ENCODE measurements at places on chromosomes 6 and 20.

DNA sequence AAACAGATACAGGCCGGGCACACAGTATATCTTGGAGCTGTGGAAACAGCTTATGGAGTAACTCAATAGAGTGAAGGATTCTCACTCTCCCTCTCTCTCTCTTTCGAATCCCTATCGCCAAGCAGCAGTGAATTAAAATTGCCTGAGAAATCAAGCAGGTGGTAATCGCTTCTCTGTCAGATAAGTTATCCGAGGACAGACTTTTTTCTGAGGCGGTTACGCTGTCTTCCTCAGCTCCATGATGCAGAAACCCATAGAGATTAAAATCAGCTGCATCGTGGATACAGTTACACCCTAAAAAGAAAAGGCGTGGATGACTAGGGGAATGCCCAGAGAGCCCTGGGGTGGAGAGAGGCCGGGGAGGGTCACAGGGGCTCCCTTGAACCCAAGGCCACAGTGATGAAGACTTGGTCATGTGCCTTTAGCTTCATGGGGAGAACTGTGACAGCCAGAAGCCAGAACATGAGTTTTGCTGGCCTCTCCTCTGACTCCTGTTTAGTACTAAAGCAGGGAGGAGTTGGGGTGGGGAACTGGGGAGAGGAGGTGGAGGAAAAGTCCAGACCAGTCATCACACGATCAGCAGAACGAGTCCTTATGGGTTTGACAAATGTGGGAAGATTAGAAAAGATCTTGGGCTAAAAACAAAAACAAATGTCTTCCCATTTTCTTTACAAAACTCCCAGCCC lies 138.8 kb upstream of the JARID2 start:
- no peak for DNase-seq

DNA sequence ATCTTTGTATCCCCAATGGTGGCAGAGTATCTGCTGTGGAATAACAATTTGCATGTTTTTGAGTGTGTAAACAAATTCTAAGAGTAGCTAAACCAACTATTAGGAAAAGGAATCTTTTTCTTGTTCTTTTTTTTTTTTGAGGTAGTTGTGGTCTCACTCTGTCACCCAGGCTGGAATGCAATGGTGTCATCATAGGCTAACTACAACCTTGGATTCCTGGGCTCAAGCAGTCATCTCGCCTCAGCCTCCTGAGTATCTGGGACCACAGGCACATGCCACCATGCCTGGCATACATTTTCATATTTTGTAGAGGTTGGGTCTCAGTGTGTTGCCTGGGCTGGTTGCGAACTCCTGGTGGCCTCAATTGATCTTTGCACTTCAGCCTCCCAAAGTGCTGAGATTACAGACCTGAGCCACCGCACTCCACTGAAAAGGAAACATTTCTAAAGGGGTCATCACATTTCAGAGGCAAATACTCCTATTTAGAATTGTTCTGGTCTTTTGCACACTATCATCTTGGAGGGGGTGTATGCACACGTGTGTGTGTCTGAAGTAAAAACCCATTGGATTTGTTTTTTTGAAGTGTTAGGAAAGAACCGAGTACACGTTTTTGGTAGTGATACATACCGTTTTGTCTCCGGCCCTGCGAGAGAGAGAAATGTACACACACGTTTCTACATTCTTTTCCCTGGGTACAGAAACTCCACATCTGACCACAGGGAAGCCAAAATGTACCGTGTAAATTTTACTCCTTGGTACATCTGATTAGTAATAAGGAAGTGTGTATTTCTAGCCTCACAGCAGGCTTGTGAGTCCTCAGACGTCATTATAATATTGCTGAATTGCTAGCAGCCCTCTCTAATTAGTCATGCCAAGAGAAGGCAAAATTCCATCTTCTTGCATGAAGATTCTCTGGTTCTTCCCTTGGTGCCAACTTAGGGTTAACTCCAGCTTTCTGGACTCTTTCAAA lies 183.6 kb downstream of the JARID2 start:
- no peak for DNase-seq

DNA sequence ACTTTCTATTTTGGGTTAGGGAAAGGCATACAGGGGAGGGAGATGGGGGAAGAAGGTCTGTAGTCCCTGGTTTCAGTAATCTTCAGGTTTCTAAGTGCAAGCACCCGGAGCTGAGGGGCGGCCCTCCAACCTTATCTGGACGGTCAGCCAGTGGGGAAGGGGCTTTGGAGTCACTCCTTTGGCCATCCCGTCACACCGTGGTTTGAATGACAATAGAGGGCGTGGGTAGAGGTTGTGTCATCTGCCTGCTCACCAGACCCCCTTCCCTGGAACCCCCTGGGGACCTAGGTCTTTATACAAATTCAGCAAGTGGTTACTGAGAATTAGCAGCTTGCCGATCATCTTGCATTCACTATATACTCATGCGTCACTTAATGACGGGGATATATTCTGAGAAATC lies 29.1 kb downstream of the STK35 start:
- no peak for DNase-seq

- no peak for DNase-seq
Measured at GRCh38 chr6:151092591-151092990, 147.2 kb upstream of the AKAP12 start.

- DNase-seq = no peak
Measured at GRCh38 chr6:37784585-37784967, 35.0 kb upstream of the ZFAND3 start.

- no peak for DNase-seq
Measured at GRCh38 chr6:44115866-44116265, 11.4 kb downstream of the MRPL14 start.

- no peak for DNase-seq
Measured at GRCh38 chr20:44714701-44715498, at the start of gene CCN5. TSS of gene CCN5 (plus strand) at chr20:44715369. CDS start at chr20:44715391, 22 bp downstream.

DNA sequence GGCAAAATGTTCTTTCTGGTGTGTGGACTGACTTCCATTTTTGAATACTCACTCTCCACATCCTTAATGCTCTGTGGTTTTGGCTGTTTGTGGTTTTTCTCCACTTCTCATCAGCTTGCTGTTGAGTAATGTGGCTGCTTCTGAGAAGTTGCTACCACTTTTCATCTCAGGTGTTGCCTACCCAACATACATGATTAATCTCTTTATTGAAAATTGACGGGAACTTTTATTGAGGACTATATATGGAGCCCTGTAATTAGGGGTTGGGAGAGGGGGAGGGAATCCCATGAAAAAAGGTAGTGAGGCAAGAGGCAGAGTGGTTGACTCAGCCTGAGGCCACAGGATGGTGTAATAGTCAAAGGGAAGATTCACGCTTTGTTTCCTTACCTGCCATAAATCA lies 17.6 kb downstream of the IL22RA2 start:
- no peak for DNase-seq

- no peak for DNase-seq
Measured at GRCh38 chr6:95685822-95686221, 108.5 kb downstream of the MANEA start.

GRCh38 chr6:1310628-1311399 lies 1.1 kb upstream of the FOXQ1 start:
- DNase-seq = no peak

- peak; percentile 27 for DNase-seq
Measured at GRCh38 chr20:62953839-62954703, 1.6 kb downstream of the SLC17A9 start.

DNA sequence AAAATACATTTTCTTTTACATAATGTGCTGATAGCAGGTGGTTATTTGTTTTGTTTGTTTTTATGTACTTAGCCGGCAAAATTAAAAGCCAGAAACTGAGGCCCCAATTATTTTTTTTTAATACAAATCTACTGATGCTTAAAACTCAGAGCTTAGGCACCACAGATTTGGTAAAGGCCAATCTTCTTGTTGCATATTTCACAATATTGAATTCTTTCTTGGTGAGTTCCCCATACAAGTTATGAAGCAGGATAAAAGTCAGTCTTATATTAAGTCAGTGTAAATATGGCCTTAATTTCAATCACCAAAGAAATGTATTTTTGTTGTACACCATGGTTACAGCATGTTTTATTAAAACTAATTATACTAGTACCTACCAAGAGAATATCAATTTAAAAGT lies 16.3 kb upstream of the ZDHHC14 start:
- DNase-seq = no peak

GRCh38 chr6:157268396-157268795 lies 54.9 kb downstream of the TMEM242 start:
- no peak for DNase-seq

- DNase-seq = no peak
Measured at GRCh38 chr20:13756551-13756950, 28.2 kb downstream of the ESF1 start.

GRCh38 chr20:9978397-9979004 lies 56.3 kb upstream of the ANKEF1 start:
- peak; percentile 12 for DNase-seq

DNA sequence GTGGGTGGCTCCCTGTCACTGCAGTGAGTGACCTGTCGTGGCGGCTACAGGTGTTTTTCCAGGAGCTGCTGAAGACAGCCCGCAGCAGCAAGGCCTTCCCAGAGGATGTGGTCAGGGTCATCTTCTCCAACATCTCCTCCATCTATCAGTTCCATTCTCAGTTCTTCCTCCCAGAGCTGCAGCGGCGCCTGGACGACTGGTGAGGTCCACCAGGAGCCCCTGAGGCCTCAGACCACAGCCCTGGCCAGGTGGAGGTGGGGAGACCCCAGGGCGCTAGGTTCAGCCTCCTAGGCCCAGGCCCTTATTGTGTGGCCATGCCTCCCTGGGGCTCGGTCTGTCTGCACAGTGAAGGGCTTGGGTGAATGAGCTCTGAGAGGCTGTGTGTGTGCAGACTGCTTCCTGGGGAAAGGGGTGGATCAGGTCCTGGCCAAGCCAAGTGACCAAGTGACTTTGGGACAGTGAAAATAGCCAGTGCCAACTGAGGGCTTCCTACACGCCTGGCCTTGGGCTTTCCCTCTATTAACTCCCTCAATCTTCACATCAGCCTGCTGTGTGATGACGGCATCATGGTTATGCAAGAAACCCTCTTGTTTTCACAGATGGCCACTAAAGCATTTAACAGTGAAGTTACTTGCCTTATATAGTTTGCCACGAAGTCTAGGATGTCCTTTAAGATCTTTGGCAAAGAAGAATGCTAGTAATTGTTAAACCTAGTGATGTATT lies 6.4 kb downstream of the FGD2 start:
- no peak for DNase-seq

GRCh38 chr6:85641897-85642773 lies 551 bp downstream of the SYNCRIP start:
- DNase-seq = peak; percentile 37

GRCh38 chr6:2971420-2972218 lies at the start of gene SERPINB6:
TSS of gene SERPINB6 (minus strand) at chr6:2971567. CDS start at chr6:2959332, 12,235 bp downstream.
- no peak for DNase-seq

DNA sequence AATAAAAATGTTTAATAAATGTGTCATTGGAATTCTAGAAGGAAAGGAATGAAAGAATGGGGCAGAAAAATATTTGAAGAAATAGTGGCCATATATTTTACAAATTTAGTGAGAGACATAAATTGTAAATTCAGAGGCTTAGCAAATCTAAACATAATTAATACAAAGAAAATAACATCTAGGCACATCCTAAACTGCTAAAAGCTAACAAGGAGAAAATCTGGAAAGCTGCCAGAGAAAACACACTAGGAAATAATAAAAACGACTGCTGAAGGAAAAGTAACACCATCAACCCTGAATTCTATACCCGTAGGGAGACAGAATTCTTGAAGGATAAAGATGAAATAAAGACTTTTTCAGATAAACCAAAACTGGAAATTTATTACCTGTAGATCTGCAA lies 23.8 kb downstream of the CYB5R4 start:
- no peak for DNase-seq

DNA sequence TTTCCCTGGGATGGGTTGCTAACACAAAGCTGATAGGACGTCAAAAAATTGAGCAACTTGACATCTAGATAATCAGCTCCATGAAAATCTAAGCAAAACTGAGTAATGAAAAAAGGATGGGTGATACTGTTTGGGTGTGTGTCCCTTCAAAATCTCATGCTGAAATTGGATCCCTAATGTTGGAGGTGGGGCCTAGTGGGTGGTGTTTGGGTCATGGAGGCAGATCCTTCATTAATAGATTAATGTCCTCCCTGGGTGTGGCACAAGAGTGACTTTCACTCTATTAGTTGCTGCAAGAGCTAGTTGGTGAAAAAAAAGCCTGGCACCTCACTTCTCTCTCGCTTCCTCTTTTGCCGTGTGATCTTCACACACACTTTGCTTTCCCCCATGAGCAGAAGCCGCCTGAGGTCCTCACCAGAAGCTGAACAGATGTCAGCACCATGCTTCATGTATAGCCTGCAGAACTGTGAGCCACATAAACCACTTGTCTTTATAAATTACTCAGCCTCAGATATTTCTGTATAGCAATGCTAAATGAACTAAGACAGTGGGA lies 160.9 kb downstream of the FRK start:
- DNase-seq = no peak

- no peak for DNase-seq
Measured at GRCh38 chr6:117072134-117072533, 193.2 kb upstream of the VGLL2 start.

DNA sequence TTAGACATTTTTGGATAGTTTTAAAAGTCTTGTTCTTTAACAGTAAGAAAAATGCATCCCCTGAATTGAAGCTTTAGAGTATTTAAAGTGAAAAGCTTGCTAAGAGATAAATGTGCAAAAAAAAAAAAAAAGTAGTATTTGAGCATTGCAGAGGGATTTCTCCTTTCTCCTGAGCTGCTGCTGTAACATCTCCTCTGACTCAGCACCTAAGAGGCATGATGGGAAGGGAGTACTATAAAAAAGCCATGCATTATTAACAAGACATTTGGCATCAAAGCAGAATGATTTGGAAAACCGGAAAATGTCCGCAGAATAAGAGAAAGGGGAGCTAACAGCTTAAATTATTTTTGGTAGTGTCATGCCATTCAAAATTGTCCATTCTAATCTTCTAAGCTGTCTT lies 27.9 kb downstream of the B4GALT5 start:
- DNase-seq = no peak

DNA sequence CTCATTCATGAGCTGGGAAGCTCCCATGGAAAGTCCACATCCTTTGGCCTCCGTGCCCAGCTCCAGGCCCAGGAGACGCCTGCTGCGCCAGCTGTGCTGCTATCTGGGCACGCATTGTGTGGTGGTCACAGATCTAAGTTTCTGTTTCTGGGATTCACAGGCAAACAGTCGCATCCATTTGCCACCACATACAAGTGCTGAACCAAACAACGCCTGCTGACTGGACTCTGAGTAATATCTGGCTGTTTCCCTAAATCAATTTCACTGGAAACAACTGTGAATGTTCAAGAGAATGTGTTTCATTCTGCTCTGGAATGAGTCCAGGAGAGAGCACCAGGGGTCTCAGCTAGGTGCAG lies 45.5 kb downstream of the IRF4 start:
- no peak for DNase-seq

GRCh38 chr6:127737009-127737486 lies 160.1 kb downstream of the C6orf58 start:
- no peak for DNase-seq

DNA sequence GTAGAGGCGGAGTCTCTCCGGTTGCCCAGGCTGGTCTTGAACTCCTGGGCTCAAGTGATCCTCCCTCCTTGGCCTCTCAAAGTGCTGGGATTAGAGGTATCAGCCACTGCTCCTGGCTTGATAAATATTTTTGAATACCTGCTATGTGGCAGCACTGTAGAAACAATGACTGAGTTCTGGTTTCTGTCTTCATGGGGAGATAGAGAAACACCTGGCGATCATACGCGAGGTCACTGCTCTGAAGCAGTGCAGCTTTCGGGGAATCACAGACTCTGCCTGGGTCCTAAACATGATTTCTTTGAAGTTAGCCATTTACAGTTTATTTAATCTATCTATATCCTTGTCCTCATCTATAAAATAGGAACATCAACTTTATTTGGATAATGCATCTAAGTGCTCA lies 31.2 kb downstream of the DOK5 start:
- no peak for DNase-seq

- no peak for DNase-seq
Measured at GRCh38 chr6:20708367-20709124, 174.3 kb downstream of the CDKAL1 start.

Measured in stimulated activated CD4-positive, alpha-beta T cell treated with anti-CD3 and anti-CD28 coated beads, Interleukin-1b, Interleukin-23, amount 100 ng/mL, for 4 hours (primary cell).